ENCODE measurements at places on chromosomes 5 and 9.

DNA sequence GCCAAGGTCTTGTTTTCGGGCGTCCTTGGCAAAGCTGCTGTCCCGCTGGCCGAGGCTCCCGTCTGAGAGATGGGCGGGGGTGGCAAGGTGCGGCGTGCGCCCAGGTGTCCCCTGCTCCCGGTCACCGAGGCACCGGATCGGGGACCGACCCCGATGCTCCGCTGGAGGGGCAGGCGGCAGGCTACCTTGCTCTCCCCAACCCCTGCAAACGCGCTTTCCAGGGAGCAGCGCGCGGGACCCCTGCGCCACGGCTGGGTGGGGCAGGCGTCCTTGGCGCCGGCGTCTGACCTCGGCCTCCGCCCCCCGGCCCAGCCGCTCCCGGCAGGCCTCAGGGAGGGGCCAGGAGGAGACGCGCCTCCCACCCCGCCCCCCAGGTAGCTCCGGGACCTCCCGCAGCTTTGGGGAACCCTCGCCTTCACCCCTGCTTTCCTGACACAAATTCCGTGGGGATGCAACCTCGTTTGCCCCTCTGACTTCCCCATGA is 551 bp downstream of the N4BP3 start:
- no peak for DNase-seq

- DNase-seq: no peak
Observed at GRCh38 chr9:108039493-108039892, 549.9 kb upstream of the KLF4 start.

- no peak for DNase-seq
Observed at GRCh38 chr9:89372230-89372816, 54.0 kb downstream of the SECISBP2 start.

DNA sequence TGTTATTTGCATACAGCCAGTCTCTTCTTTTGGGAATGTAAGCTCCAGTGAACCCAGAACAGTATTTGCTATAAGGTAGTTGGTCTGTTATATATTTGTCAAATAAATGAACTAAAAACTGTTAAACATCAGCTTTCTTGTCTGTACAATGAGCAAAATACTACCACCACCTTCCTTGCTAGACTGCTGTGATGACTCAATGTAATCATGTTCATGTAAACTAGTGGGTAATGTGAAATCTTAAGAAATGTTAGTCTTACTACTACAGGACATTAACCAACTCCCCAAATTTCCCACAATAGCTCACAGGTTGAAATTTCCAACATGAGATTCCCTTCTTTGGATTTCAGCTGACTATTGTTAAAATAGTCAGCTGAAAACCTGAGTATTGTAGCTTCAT is 176.1 kb downstream of the TRPM3 start:
- DNase-seq: no peak

GRCh38 chr5:181108578-181109165 is 22.3 kb downstream of the OR2V1 start:
- no peak for DNase-seq

DNA sequence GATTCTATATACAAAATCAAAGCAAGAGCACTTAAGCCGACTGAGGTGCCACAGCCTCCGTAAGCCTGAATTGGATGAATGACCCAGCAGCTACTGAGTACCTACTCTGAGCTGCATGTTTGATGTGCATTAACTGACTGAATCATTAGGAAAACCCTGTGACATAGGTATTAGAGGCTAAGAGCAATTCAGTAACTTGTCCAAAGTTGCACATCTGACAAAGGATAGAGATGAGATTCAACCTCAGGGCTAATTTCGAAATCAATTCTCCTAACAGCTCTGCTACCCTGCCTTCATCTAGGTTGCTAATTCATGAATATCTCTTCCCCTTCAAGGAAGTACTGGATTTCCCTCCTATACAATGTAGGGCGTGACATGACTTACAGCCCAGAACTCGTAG is 89.1 kb upstream of the GLIS3 start:
- DNase-seq: no peak

DNA sequence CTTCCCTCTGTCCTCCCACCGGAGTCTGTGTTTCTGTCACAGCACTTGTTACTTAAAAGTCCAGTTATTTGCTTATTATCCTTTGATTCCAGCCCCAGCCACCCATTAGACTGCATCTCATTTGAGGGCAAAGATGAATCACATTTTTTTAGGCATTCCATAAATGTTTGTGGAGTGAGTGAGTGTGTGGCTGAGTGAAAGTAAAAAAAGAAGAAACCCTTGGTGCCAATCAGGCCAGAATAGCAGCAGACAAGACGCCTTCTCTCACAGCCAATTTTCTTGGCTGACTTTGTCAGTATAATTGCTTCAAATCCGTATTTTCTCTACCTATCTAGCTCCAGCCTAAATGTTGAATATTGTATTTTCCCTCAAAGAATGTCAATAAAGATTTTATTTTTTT is 613.0 kb upstream of the WWC1 start:
- no peak for DNase-seq
